Inflammatory macrophage treated with lipopolysaccharide for 4 hours (primary cell): ENCODE measurements at places on chromosomes 7 and 10.

- no peak for DNase-seq
These were observed 5.5 kb downstream of the NCOA4 start for GRCh38 chr10:46024948-46025347.

- no peak for DNase-seq
These were observed 6.2 kb upstream of the DMBT1 start for GRCh38 chr10:122554131-122555036.

DNA sequence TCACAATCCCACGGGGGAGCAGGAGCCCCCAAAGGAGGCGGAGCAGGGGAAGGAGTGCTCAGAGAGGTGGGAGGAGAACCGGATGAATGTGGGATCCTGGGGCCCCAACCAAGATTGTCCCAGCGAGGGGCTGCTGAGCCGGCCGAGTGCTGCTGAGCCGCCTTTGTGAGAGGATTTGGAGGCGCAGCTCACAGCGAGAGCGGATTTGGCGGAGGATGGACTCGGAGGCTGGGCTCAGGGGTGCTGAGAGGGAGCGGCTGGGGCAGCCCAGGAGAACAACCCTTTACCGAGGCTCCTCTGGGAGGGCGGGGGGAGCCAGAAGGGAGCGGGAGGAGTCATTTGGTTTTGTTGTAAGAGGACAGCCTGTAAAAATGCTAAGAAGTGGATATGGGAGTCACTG, 23.0 kb downstream of the GHRHR start:
- no peak for DNase-seq

- no peak for DNase-seq
These were observed 4.6 kb downstream of the TET1 start for GRCh38 chr10:68564712-68565111.

DNA sequence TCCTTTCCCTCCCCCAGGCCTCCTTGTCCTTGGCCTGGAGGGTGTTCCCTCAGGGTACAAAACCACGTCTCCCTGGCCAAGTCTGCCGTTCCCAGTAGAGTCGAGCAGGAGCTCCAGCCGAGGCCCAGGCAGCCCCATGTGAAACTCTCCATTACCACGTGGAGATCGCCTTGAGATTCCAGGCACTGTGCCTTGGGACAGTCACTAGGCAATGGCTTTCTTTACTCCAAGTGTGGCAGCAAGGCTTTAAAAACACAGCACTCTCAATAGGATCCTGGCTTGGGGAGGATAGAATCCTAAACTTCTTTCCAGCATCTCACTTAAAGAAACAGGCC, 57.5 kb downstream of the PLXNA4 start:
- DNase-seq = no peak

DNA sequence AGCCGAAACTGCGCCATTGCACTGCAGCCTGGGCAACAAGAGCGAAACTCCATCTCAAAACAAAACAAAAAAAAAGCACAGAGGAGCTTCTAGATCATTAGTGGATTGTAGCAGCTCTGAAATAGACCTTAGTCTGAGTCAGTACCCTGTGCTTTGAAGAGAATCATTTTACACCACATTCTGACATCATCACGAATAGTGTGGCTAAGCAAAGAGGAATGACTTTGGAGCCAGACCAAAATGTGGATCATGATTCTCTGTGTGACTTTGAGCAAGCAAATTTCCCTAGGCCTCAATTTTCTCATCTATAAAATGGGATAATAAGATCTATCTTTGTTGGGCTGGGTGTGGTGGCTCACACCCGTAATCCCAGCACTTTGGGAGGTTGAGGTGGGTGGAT, 618.9 kb downstream of the CALN1 start:
- no peak for DNase-seq

- DNase-seq = no peak
These were observed 158.9 kb upstream of the SP4 start for GRCh38 chr7:21269021-21269420.

GRCh38 chr7:75967487-75967997, 26.9 kb downstream of the TMEM120A start:
- peak; percentile 58 for DNase-seq

- DNase-seq = no peak
These were observed 711.2 kb upstream of the NRP1 start for GRCh38 chr10:34045571-34046190.

- no peak for DNase-seq
These were observed 109.2 kb downstream of the ARHGAP12 start for GRCh38 chr10:31819391-31819820.

DNA sequence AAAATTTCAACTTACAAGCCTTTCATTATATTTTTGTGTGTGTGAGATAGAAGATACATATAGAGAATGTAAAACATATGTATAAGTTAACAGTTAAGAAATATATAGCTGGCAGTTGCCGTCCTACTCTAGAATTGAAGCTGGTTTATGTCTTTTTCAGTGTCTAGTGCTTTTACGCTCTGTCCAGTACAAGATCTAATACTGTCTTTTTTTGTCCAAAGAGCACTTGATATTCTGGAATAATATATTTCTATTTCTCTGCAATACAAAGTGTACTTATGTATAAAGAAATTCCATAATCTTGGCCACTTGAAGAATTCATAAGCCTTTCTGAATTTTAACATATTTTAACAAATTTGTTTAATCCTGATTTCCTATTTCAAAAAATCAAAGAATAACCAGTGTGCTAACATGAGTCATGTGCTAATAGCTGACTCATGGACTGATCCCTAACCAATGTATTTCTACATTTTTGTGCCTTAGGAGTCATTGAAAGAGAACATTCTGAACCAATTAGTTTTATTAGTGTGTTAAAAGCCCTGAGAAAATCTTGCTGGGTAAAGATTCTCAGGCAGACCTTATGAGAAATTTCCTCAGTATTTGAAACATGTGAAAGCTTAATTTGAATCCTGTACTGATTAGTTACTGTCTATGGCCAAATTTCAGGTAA, 73.2 kb upstream of the CCAR1 start:
- peak; percentile 44 for DNase-seq

- no peak for DNase-seq
These were observed 150.9 kb downstream of the SEMA3A start for GRCh38 chr7:84043661-84044191.

DNA sequence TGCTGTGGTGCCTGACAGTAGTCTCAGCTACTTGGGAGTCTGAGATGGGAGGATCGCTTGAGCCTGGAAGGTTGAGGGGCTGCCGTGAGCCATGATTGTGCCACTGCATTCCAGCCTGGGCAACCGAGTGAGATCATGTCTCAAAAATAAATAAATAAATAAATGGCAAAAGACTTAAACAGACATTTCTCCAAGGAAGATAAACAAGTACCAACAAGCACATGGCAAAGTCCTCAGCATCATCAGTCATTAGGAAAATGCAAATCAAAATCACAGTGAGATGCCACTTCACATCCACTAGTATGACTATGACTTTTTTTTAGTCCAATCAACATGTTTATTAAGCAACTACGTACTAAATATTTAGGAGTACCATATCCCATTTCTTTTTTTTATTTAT, 21.3 kb upstream of the KPNA7 start:
- DNase-seq = no peak

DNA sequence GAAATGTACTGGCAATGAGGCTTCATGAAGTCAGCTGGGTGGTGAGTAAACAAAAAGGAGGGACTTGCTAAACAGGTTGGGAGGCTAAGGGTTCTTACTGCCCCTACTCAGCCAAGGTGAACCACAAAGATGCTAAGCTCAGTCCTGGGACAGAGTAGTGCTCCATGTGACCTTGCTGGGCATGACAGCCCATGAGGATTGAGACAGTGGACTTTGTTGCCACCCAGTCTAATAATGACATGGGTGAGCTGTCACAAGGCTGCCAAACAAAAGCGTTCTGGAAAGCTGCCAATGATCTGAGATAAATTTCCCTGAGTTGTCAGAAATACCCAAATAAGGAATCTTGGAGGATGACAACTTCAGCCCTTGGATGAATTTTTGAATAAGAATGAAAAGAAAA, 75.2 kb downstream of the CLEC2L start:
- no peak for DNase-seq

DNA sequence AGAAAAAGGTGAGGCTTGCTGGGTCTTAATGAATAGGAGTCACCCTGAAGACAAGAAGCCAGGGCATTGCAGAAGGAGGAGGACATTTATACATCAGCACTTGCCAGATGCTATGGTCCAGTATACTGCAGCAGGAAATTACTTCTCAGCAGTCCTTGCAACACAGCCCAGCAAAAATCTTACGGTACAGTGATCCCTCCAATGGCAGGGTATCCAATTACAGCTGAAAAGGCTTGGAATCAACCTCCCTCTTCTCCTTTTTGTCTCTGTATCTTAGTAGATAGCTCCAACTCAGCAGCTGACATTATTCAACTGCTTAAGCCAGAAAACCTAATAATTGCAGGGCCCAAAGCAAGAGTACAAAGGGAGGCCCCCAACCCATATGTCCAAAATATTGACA, 128.3 kb upstream of the COBL start:
- DNase-seq = no peak

DNA sequence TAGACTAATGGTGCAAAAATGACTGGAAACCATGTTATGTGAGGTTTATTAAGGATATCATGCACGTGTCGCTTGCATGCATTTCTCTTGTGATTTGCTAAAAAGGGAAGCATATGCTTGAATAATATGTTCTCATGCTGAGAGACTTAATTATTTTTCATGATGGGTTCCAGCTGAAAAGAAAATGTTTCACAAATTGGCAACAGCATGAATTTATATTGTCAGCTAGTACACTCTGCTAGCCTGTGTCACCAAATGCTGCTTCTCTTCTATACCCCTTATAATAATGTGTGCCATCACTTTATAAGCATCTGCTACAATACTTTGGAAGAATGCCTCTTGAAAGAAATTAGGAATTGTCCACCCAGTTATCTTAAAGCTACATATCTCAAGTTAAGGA, 63.0 kb downstream of the GNAI1 start:
- DNase-seq = no peak

GRCh38 chr7:40709062-40709964, 574.5 kb downstream of the SUGCT start:
- peak; percentile 14 for DNase-seq

GRCh38 chr7:91720260-91720937, 160.1 kb downstream of the MTERF1 start:
- DNase-seq = no peak

DNA sequence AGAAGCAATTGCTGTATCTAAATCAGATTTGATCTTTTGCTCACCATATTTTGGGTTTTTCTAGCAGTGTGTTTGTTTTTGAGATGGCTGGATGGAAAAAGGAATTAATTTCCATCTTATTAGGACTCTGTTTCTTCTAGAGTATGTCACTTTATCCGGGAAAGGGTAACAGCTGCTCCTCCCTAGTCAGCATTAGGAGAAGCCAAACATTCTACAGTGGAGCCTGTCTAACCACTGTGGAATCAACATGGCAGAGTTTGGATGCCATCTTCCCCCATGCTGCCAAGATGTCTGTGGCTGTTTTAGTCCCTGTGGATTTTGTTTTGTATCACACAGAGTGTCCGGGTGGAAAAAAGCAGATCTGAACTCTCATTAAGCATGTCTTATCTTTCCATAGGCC, 16.0 kb upstream of the LMOD2 start:
- DNase-seq = no peak

DNA sequence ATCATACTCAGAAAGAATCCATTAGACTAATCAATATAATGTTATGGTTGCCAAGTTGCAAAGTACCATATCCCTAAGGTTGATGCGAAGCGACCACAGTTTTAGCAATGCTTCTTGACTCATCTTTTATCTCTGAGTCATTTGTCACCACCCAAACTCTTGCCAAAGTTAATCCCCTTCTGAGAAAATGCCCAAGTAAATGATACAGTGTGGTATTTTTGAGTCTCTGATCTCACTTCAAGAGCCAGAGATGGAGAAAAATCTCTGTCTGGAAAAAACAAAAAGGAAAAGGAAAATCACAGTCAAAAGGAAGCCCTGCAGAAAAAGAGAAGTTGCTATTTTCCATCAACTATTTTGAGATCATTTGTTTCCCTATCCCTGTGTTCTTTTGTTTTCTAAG, 26.7 kb upstream of the OTUD1 start:
- peak; percentile 97 for DNase-seq

DNA sequence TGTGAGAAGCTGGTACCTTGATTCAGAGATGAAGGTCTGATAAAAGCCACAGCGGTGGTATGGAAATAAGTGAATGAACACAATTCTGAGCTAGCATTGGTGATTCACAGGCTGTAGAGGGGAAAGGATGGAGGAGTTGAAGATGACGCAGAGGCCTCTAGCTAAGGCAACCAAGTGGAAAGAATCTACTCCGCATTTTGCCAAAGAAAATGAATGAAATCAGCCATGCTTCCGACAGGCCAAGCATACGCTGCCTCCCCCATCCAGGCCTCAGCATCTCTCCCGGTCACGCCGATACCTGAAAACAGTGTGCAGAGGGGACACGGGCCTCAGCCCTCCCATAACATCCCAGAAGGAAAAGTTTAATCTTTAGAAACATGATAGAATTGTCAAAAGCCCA, 124.3 kb upstream of the UNC5B start:
- no peak for DNase-seq

DNA sequence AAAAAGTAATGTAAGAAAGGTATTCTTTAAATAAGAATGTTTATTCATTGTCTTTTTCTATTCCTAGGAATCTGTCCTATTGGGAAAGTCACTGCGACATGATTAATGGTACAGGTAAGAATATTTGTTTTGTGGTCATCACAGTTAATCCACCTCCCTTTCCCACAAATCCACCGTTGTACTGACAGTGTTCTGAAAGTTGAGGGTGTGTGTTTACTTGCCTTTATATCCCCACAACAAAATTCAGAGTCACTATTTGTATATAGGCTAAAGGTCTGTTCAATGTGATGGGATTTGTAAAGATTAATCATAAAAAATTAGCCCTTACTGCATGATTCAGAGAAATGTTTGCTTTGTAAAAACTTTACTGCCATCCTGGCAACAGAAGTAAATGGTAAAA, 27.9 kb downstream of the CD36 start:
- DNase-seq = no peak

DNA sequence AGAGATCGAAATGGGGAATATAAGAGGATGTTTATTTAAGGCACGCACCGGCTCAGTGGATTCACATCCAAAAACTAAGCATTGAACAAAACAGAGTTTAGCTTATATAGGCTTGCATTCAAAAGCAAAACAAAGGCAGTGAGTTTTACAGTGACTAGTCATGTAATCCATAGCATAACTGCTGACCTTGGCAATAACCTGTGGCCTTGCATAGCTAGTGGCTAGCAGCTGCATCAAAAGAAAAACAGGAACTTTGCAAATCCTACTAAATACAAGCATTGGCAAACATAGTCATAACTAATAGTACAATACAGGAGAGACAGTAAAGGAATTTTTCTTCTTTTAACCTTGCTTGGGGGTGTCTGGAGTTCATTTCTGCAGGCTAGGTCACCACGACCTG, 9.7 kb upstream of the ZNF485 start:
- peak; percentile 41 for DNase-seq

- DNase-seq = no peak
These were observed 8.1 kb upstream of the TMEM72 start for GRCh38 chr10:44902941-44903545.
